NCI-H82 (cell line): ENCODE measurements at places on chromosomes 11 and 22.

GRCh38 chr22:22167791-22168189 is 76.8 kb upstream of the VPREB1 start:
- no peak for DNase-seq

- DNase-seq, result no peak
Measured at GRCh38 chr11:13249992-13250391, 27.6 kb upstream of the BMAL1 start.

DNA sequence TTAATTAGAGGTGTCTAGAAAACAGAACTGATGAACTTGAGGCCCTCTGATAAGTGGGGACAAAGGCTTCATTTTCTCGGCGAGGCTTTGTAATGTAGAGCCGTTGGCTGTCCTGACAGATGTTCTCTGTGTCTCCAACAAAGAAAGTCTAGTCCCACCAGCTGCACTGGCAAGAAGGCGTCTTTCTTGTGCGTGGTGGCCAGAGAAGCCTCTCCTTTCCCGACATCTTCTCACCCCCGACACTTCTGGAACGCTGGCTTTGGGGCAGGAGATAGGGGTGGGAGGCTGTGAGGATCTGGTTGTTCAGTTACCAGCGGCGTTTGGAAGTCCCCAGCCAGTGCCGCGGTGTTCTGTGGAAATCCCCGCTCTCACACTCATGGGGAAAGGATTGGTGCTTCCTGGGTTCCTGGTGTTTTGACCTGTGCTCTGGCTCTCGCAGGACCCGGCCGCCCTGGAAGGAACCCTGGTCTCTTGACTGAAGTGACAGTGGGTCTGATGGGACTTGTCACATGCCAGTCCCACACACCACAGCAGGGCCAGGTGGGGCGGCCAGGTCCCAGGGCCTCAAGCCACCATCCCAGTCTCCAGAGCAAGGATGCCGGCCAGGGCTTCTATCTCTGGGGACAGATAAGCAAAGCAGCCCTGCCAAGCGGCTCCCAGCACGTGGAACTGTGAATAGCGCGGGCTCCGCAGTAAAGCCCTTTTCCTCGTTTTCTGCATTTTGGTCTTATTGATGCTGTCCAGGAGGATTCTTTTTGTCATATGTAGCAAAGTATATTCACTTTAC is 23.2 kb downstream of the FADS2 start:
- no peak for DNase-seq

DNA sequence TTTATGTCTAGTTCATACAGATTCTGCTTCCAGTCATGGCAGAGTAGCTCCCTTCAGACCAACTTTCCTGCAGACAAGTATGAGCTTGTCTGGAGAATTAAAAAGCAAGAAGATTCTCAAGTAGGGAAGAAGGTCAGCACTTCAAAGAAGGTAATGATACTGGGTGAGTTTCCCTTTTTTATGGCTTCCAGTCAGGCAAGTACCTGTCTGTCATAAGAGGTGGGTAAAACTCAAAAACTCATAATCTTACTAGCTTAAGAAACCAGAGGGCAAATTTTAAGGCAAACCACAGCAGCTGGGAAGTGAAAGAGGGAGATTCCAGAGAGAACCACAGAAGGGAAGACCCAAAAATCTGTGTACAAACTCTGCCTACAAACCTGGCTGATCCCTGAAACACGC is 54.2 kb downstream of the DENND5A start:
- DNase-seq, result no peak

GRCh38 chr11:128451652-128452470 is 135.5 kb downstream of the ETS1 start:
- no peak for DNase-seq

GRCh38 chr22:35777335-35777975 is 59.8 kb downstream of the APOL5 start:
- DNase-seq, result no peak

DNA sequence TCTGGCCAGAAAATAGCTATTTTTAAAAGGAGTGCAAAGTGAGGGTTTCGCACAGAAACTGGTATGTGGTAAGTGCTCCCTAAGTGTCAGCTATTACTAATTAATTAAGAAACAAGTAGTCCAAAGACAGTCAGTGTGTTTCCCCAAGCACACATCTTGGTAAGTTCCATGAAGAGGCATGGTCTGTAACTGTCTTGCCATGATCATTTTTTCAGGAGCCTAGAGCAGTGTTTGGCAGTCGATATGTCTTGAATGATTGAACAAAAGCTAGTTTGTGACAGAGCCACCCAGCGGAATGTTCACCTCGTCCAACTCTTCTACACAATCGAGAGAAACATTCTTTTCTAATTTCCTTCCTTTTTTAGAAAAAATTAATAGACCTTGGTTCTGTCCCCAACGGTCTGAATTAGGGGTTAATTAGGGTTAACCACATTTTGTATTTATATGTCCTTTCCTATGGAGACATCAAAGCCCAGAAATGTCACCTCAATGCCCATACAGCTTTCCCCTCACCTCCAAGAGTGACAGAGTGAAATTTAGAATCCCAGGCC is 57.6 kb upstream of the FTH1 start:
- DNase-seq, result no peak

DNA sequence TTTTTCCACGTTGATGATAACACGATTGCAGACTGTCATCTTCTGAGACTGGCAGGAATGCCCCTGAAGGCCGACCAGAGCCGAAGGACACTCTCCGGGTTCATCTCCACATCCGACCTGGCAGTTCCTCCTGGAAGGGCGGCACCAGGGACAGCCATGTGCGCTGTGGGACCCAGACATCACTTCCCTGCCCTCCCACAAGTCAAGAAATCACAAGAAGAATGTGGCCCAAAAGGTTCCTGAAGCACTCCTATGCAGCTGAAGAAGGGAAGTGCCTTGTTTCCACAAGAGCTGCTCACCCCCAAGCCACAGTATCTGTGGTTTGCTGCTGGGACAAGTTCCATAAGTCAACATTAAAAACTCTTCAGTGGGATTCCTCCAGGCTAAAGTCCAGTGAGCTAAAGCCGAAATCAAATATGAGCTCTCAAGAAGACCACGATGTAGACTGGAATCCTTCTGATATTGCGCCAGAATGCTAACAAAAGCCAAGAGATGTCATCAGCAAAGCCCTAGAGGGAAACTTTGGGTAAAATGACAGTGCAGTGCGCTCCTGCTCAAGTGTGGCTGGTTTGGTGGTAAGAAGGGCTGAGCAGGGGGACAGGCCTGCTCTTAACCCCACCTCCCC is 21.2 kb downstream of the PACSIN2 start:
- DNase-seq, result no peak

DNA sequence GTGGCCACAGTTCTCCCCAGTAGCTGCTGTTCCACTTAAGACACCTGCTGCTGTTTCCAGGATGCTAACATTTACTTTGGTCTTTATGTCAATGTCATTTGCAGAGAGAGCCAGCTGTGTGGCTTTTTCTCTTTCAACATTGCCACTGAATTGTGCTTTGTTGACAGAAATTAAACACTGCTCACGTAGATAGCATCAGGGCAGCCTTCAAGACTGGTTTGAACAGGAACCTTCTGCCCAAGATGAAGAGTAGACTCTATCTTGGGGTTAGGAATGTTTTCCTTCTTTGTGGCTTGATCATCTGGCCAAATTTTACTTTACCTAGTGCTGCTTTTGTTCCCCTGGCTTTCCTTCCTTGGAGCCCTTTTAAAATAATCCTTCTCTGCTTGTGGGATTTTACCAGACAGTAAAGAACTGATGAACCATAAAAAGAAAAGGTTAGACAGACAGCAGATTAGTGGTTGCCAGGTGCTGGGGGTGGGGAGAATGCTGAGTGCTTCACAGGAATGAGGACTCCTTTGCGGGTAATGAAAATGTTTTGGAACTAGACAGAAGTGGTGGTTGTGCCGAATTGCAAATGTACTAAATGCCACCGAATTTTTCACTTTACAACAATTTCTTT is 22.7 kb upstream of the XBP1 start:
- DNase-seq, result peak; percentile 48

GRCh38 chr11:126992065-126992803 is 8.3 kb downstream of the KIRREL3 start:
- DNase-seq, result no peak

DNA sequence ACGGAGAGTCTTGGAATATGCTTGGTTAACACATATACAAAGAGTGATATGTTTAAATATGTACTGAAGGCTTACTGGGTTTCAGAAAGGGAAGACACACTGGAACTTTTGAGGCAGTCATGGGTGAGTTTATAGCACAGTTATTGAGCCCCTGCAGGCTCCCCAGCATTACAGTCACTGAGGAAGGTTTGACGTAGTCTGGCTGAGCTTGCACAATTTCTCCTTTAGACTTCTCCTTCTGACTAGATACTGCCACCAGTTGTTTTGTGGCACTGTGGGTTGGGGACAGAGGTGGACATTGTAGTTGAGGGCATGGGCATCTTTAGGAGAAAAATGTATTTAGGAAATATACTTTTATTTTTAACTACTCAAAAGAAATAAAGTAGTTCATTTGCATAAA is 285.4 kb downstream of the C11orf87 start:
- DNase-seq, result no peak

GRCh38 chr22:37199760-37200108 is 11.7 kb upstream of the C1QTNF6 start:
- no peak for DNase-seq

- no peak for DNase-seq
Measured at GRCh38 chr22:45329530-45329936, 19.8 kb downstream of the FAM118A start.

GRCh38 chr11:97570636-97571035 is 1180.8 kb downstream of the JRKL start:
- DNase-seq, result peak; percentile 9

DNA sequence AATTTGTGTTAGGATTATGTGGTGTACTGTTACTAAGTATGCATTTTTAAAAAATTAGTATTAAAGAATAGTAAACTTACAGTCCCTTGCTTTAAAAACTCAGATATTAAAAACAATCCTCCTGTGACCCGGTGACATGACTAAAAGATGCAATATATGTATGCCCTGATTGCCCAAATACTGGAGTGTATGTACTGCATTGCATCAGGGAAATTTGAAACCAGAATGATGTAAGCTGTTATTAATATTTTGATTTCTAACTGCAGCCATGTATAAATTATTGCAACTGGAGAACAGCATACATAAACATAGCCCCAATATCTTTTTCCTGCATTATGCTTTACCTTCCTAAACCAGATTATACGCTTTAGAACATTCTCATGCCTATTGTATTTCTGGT is 3.7 kb upstream of the HSPA8 start:
- no peak for DNase-seq

DNA sequence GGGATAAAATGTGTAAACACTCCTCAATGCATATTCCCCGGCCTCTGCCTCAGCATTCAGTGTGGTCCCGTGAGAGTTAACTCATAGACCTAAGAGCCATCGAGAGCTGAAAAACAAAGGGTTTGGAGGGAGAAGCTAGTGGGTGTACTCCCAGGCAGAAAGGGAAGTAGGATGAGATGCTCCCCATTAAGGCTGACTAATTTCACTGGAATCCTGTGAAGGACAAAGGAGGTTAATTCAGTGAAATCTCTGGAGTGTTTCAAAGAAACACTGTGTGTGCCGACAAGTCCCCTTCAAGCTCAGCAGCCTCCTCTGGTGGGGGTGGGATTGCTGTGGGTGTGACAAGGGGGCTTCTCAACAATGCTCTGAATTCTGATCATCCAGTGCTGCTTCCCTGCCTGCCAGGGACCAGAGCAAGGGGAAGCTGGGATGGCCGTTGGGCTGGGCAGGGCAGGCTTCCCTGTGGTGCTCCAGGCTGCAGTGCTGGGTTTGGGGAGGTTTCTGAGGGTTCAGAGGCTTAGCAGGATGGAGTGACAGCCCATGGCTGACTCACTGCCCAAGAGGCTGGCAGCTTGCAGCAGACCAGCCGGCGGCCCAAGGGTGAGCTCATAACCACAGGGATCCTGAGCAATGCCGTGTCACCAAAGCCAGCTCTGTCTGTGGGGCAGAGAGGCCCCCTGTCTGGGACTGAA is 61.4 kb upstream of the BMAL1 start:
- no peak for DNase-seq

DNA sequence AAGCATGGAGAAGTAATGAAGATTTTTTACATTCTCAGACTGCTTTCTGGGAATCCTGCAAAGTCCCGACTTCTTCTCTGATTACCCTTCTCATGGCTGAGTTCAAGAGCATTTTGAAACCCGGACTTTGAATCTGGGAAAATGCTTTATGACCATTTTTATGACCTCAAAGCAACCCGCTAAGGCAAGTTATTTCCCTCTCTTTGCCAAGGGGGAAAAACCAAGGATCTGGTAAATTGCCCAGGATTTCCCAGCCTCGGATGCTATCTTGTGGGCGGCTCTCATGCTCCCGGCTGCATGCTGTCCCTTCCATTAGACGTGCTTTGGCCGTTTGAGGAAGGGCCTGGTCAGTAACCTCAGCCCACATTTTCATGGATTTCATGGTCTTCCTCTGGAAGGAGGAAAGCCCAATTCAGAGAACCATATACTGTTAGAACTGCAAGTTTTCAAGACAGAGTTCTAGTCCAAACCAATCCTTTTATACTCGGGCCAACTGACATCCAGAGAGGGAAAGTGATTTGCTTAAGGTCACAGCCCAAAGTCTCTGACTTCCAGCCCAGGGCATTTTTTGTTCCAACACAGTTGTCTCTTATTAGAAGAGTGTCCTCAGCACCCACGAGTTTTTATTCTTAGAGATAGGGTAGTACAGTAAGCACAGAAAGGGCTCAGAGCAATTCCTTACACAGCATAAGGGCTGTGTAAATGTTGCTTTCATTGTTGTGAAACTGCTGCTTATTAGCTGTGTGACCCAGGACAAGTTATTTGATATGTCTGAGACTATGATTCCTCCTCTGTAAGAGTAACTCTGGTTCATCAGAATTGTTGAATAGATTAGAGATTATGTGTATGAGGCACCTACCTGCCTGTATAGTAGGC is 77.4 kb downstream of the NAV2 start:
- no peak for DNase-seq

DNA sequence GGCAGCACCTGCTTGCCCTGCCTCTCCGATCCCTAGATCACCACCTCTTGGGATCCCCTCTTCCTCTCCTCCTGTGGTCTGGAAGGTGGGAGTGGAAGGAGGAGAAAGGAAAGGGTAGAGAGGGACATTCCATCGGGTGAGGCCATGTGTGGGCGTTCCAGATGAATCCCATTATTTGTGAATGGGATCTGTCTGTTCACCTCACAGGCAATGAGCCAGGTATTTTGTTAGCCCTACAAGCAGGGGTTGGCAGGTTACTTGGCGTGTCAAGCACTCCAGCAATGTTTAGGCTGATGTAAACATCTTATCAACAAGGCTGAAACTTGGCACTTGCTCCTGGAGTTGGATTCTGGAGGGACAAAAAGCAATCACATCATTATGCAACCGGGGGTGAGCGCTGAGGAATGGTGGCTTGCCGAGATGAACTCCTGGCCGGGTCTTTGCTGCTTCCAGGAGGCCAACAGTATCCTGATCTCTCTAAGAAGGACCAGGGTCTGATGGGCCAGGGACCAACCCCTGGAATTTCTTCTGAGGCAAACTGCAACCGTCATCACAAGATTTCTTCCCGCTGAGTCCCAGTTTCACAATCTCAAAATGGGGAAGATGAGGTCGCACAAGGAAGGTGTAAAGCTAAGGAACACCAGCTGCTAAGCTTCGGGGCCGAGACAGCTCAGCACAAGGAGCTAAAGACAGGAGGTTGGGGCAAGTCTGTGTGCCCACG is 7.8 kb downstream of the ADAMTS8 start:
- no peak for DNase-seq

GRCh38 chr11:133889893-133890292 is 44.6 kb upstream of the SPATA19 start:
- DNase-seq, result no peak
